Activated T-helper 1 cell treated with anti-CD3 and anti-CD28 coated beads, Interleukin-12 subunit alpha, Interleukin-12 subunit beta, Interleukin-2, Interleukin-4 antibody, amounts not matched to agents 30 ng/mL and 10 ng/mL and 1 ng/mL, durations not matched to agents 14 hours and 24 hours and 36 hours (primary cell): ENCODE measurements at places on chromosomes 12 and 14.

GRCh38 chr14:106879241-106879640 lies 1352.9 kb downstream of the TMEM121 start:
- DNase-seq: peak; percentile 37

DNA sequence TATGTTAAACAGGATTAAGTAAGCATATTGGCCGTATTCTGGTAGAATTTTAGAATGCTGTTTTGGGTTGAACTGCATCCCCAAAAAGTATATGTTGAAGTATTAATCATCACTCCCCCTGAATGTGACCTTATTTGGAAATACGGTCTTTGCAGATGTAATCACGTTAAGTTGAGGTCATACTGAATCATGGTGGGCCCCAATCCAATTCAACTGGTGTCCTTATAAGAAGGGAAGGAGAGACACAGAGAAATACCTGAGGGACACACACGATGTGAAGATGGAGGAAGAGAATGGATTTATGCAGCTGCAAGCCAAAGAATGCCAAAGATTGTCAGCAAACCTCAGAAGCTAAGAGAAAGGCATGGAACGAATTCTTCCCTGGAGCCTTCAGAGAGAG lies 268.6 kb downstream of the ITPR2 start:
- no peak for DNase-seq

DNA sequence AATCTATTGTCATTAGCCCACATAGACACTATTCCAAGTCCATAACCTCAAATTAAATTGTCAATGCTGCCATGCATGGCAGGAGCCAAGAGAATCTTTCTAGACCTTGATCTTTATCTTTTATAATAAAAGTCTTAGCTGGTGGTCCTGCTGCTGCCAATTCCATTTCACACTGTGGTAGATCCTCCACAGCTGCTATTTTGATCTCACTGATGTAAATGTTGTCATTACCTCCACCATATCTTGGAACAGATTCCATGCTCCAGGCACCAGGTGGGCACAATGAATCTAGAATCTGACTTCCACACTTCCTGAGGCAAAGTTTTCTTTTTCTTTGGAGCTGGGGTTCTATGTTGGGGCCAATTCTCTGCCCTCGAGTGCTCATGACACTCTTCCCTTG lies 161.2 kb downstream of the TMTC3 start:
- no peak for DNase-seq

- DNase-seq: no peak
These were observed 40.3 kb downstream of the SLC38A2 start for GRCh38 chr12:46332260-46332659.

DNA sequence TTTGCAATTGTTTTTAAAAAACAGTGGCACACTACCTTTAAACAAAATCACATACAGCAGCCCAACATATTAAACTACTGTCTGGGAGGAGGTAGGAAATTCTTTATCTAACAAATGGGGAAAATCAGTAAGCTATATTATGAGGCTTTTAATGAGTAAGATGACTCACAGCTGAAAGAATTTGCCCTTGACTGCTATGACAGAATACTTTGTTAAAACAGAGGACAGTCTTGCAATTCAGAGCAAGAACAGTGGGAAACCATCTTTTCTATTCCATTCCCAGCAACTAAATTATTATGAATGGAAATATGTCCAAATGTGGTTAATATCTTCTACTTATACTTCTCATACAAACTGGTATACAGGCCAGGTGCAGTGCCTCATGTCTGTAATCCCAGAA lies 49.2 kb upstream of the SGPP1 start:
- DNase-seq: no peak

DNA sequence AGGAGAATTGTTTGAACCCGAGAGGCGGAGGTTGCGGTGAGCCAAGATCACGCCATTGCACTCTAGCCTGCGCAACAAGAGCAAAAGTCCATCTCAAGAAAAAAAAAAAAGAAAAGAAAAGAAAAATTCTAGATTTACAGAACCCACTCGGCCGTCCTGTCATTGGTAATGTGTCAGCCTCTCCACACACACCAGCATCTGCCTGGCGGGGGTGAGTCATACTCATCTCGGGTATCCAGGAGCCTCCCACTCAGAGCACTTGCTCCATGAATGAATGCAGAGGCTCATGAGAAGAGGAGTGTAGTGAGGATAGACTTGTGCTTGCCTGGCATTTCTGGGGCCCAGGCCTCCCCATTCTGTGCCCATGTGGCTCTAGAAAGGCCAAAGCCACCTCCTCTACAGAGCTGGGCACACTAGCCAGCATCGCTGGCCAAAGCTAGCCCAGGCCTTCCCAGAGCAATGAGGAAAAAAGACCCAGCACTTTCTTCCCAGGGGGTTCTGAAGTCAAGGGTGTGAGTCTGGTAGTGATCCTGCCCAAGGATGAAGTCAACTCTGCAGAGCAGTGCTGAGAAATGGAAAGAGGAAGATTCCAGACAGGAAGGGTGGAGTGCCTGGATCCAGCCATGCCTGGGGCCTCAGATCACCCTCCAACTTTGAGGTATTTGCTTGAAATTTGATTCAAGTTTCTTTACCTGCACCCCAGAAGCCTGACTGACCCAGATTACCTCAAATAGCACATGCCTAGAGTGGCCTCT lies 31.2 kb upstream of the KLC1 start:
- DNase-seq: no peak

GRCh38 chr12:32063796-32064195 lies 42.9 kb upstream of the BICD1 start:
- DNase-seq: no peak

DNA sequence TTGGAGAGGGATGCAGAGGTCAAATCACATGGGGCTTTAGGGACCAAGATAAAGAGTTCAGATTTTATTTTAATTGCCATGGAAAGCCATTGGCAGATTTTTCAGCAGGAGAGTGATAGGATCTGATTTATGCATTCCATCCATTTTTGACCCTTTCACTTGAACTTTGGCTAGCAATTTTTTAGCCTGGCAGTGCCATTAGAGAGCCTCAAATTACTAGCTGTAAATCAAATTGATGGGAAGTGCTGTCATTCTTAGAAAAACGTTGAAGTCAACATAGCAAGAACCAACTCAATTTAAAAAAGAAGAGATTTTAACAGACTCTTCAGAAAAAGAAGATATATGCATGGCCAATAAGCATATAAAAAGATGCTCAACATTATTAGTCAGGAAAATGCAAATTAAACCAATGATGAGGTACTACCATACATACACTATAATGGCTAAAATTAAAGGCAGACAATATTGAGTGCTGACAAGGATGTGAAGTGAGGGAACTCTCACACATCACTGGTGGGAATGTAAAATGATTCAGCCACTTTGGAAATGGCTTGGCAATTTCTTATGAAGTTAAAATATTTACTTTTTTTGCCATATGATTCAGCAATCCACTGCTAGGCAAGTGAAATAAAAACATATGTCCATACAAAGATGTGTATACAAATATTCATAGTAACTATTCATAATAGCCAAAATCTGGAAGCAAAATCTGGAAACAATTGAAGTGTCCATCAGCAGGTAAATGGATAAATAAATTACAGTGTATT lies 89.7 kb downstream of the PTCSC3 start:
- DNase-seq: no peak

DNA sequence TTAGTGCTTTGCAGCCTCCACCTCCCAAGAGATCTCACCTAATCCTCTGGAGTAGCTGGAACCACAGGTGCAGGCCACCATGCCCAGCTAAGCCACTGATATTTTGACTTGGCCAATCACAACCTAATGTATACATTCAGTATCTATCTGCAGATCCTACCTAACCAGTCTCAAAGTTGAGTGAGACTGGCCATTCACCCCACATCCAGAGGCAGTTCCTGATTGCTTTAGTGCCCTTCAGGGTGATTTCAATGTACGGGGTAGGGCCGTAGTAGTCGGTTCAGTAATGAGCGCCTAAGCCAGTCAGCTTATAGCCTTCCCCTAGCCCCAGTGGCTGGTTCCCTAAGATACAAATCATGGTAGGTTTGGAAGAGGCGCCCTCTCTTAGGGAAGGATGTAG lies 27.4 kb upstream of the FBXO34 start:
- no peak for DNase-seq

GRCh38 chr12:54173066-54173726 lies 15.6 kb downstream of the SMUG1 start:
- DNase-seq: peak; percentile 15

DNA sequence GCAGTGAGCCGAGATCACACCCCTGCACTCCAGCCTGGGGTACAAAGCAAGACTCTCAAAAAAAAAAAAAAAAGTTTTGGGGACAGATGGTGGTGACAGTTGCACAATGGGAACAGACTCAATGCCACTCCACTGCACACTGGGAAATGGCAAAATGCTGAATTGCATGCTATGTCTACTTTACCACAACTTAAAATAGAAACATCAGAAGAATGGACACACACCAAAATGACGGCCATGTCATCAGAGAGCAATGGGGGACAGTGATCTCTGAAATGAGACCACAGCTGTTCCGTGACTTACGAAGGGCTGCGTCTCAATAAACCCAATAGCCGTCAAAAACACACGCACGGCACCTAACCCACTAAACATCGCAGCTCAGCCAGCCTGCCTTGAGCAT lies 13.7 kb downstream of the DDX54 start:
- DNase-seq: no peak

GRCh38 chr12:50248883-50249282 lies 34.4 kb downstream of the LIMA1 start:
- DNase-seq: no peak

DNA sequence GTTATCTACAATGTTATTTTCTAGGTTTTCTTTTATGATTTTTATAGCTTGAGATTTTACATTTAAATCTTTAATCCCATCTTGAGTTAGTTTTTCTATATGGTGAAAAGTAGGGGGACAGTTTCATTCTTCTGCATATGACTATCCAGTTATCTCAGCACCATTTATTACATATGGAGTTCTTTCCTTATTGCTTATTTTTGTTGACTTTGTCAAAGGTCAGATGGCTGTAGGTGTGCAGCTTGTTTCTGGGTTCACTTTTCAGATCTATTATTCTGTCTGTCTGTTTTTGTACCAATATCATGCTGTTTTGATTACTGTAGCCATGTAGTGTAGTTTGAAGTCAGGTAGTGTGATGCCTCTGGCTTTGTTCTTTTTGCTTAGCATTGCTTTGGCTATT lies 477.3 kb downstream of the TMEM117 start:
- no peak for DNase-seq

DNA sequence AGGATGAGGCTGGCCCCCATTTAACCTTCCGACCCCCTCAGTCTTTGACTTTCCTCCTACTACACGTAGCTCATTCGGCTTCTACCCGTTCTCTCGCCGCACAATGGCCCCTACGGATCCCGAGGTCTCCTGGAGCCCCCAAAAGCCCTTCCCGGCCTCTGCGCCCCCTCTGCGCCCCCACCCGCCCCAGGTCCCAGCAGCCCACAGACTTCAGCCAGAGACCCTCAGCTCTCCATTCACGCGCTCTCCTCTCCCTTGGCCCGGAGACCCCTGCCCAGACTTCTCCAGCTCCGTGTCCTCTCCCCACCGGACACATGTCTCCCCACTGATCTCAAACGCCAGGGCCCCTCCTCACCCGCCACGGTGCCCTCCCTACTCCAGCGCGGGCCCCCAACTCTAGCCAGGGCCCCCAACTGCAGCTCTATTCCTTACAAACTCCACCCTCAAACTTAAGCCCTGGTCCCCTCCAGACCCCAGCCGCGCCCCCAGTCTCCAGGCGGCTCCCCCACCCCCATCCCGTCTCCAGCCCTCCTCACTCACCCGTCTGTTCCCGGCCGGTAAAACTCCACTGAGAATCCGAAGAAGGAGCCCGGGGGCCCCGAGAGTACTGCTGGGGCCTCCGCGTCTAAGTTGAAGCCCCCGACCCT lies 502 bp downstream of the ITGA5 start:
- no peak for DNase-seq

GRCh38 chr14:46464341-46464740 lies 187.2 kb downstream of the RPL10L start:
- DNase-seq: no peak

DNA sequence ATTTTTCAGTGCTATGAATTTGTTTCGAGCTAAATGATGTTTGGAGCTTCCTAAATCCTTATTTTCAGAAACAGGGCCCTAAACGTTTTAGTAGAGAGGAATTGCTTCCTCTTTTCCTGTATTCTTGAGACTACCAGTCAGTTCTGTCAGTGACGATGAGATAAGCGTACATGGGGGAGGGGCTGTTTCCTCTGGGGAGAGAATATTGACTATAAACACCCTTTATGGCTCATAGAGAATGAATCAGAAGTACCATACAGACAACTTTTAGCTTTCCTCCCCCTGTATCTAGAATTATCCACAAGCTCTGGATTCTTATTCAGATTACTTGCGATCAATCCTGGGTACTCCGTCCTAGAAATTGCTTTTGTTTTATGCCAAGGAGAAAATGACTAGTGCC lies 5.1 kb downstream of the TBK1 start:
- DNase-seq: no peak

DNA sequence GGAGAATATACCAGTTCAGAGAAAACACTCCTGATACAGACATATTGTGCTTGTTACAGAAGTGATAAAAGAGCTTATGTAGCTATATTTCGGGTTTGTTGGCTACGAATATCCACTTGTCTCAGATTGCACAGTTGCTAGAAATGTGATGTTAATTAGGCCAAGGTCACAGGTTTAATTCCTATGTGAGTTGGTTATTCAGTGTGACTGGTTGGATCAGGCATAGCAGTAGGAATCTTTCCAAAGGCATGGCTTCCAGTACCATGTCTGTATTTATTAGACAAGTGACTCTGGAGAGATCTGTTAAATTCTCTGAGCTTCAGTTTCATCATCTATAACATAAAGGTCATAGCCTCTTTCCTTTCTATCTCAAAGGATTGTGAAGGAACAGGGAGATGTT lies 152.7 kb upstream of the KITLG start:
- no peak for DNase-seq

DNA sequence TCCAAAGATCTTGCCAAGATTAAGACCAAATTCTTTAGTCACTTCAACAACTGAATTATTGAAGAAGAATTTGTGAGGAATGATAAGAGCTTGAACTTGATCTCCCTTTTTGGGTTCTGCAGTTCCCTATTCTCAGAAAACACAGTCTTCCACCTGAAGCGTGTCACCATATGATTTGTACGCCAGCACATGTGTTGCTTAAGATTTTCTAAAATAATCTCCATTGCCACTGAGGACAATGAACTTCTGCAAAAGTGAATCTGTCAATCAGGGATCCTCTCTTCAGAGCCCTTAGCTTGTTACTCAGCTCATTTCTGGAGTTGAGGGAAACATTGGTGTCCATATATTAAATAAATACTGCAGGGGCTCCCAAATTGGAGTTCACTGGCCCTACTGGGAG lies 4.2 kb upstream of the SPIC start:
- no peak for DNase-seq

- DNase-seq: no peak
These were observed 1341.3 kb downstream of the LRFN5 start for GRCh38 chr14:42947991-42948390.

DNA sequence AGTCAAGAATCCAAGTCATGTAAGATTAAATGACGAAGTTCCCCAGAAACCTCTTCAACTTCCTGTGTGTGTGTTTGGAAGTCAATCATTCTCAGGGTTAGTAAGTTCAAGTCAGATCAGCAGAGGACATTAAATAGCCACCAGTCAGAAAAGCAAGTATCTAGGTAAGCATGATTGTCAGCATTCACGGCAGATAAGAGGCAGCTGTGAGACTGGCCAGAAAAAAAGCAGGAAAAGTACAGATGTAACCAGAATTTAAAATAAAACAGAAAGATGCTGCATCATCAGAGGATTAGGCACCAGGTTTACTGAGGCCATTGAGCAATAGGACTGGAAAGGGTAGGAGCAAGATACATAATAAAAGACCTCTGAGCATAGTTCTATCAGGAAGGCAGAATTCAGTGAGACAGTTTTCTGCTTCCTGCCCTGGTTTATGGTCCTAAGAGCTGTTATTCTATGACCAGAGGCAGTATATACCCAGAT lies 606.9 kb downstream of the FSCB start:
- no peak for DNase-seq

- peak; percentile 41 for DNase-seq
These were observed at the start of gene NID2 for GRCh38 chr14:52068615-52069306. TSS of gene NID2 (minus strand) at chr14:52069059. CDS start at chr14:52068994, 65 bp downstream.
